ENCODE measurements at places on chromosomes 6 and 20. TPM values are rescaled to one million over a fixed set of nuclear protein-coding genes. Genes with fewer than 3 reads are reported as not detected.

DNA sequence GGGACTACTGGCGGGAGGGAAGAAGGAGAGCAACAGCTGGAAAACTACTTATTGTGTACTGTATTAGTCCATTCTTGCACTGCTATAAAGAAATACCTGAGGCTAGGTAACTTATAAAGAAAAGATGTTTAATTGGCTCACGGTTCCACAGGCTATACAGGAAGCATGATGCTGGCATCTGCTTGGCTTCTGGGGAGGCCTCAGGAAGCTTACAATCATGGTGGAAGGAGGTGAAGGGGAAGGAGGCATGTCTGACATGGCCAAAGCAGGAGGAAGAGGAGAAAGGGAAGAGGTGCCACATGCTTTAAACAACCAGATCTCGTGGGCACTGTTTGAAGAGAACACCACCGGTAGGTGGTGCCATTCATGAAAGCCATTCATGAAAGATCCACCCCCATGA lies 67.3 kb downstream of the GMDS start:
- no peaks in the 10 kb centered on the region for H3K27me3 ChIP-seq
- no peak overlapping the region for H3K27ac ChIP-seq
- no peaks in the 10 kb centered on the region for H3K36me3 ChIP-seq
- no peak for DNase-seq

GRCh38 chr20:663315-664090 lies 10.5 kb upstream of the SRXN1 start:
- H3K36me3 ChIP-seq = no peaks in the 10 kb centered on the region
- H3K27me3 ChIP-seq = peaks cover 99% of the 10 kb centered on the region
- H3K4me1 ChIP-seq = peaks cover 10% of the 10 kb centered on the region
- peak overlapping the region; percentile 9 for H3K4me3 ChIP-seq
- peak; percentile 70 for DNase-seq

GRCh38 chr20:8438748-8439147 lies 306.7 kb downstream of the PLCB1 start:
- H3K4me1 ChIP-seq = no peaks in the 10 kb centered on the region
- DNase-seq = no peak
- no peak overlapping the region for H3K27ac ChIP-seq
- no peaks in the 10 kb centered on the region for H3K36me3 ChIP-seq

- peak; percentile 44 for DNase-seq
- H3K27ac ChIP-seq = no peak overlapping the region
- H3K36me3 ChIP-seq = peaks cover 47% of the 10 kb centered on the region
- no peak overlapping the region for H3K4me3 ChIP-seq
- H3K4me1 ChIP-seq = no peaks in the 10 kb centered on the region
Observed at GRCh38 chr6:30893666-30894065, 9.3 kb downstream of the DDR1 start.

DNA sequence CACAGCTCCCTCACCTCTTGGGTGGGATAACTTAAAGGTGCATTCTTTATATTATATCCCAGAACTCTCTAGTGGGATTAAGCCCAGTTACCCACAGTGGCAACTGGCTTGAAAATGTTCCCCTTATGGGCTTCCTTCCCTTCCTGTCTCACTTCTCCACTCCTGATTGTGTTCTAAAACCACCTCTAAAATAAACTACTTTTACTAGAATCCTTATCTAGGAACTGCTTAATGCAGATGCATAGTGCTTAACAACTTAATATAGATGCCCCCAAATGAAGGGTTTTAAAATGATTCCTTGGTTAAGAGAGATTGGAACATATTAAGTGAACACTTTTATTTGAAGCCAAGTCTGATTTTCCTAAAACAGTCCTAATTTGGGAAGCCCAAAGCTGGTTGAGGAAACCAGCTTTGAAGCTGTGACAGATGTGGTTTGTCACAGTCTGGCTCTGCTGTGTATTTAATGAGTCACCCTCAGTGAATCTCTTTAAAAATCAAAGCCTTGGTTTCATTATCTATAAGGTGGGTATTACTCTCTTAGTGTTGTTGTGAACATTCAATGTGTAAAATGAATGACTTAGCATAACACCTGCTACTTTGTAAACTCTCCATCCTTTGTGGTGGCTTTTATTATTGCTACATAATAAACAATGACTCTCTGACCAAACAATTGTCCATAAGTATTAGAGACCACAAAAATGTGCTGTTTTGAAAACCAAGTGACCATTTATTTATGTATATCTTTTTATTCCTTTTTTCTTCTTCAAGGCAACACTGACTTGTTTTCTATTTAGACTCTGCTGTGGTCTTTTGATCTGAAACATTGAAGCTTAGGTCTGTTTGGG lies 24.4 kb downstream of the PLCB1 start:
- H3K4me3 ChIP-seq = no peak overlapping the region
- no peak for DNase-seq
- no peaks in the 10 kb centered on the region for H3K27me3 ChIP-seq
- no peaks in the 10 kb centered on the region for H3K36me3 ChIP-seq
- peaks cover 66% of the 10 kb centered on the region for H3K4me1 ChIP-seq
- peak overlapping the region; percentile 18 for H3K27ac ChIP-seq

GRCh38 chr6:117916483-117916882 lies 9.4 kb downstream of the SLC35F1 start:
- H3K27me3 ChIP-seq = no peaks in the 10 kb centered on the region
- no peak for DNase-seq
- no peaks in the 10 kb centered on the region for H3K4me1 ChIP-seq
- no peaks in the 10 kb centered on the region for H3K36me3 ChIP-seq
- H3K27ac ChIP-seq = no peak overlapping the region

GRCh38 chr6:106617302-106617701 lies 12.0 kb downstream of the RTN4IP1 start:
- no peaks in the 10 kb centered on the region for H3K4me1 ChIP-seq
- no peaks in the 10 kb centered on the region for H3K27me3 ChIP-seq
- H3K4me3 ChIP-seq = no peak overlapping the region

- no peaks in the 10 kb centered on the region for H3K36me3 ChIP-seq
- H3K27me3 ChIP-seq = peaks cover 24% of the 10 kb centered on the region
- no peak overlapping the region for H3K27ac ChIP-seq
- peaks cover 9% of the 10 kb centered on the region for H3K4me1 ChIP-seq
Observed at GRCh38 chr20:63364801-63365585, 3.8 kb upstream of the CHRNA4 start.

DNA sequence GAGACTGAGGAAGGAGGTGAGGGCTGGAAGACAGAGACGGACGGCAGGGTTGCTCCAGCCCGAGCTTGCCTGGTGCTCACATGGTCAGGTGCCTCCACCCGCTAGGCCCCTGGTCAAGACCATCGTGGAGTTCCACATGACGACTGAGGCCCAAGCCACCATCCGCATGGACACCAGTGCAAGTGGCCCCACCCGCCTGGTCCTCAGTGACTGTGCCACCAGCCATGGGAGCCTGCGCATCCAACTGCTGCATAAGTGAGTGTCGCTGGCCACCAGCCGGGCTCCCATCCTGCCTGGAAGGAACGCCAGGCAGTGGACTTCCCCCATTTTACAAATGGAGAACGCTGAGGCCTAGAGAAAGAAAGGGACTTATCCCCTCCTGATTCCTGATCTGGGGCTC lies 7.8 kb downstream of the BPIFB1 start:
- H3K4me1 ChIP-seq = no peaks in the 10 kb centered on the region
- no peak overlapping the region for H3K27ac ChIP-seq

GRCh38 chr6:56220078-56220477 lies 27.3 kb downstream of the COL21A1 start:
- no peaks in the 10 kb centered on the region for H3K4me1 ChIP-seq
- no peak overlapping the region for H3K27ac ChIP-seq
- no peaks in the 10 kb centered on the region for H3K27me3 ChIP-seq

- no peak overlapping the region for H3K4me3 ChIP-seq
- H3K27ac ChIP-seq = peak overlapping the region; percentile 95
- peaks cover 11% of the 10 kb centered on the region for H3K4me1 ChIP-seq
- peak; percentile 87 for DNase-seq
Observed at GRCh38 chr6:53244958-53245357, 96.3 kb upstream of the GCM1 start.

DNA sequence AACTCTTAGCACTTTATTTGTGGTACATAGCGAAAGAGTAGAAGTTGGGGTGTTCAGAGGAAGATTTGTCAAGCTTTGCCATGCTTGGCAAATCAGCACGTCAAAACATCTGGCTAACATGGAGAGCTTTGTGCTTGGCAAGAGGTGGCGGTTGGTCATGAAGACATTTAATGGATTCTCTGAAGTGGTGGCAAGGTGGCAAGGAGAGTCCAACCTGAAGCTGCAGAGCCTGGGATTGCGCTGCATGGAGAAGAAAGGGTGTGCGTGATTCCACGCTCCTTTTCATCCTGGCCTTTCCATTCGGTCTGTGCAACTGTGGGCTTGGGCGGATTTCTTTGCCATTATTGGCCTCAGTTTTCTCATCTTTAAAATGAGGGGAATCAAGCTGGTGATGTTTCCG lies 3.1 kb downstream of the PYGB start:
- no peaks in the 10 kb centered on the region for H3K27me3 ChIP-seq
- no peaks in the 10 kb centered on the region for H3K36me3 ChIP-seq
- H3K4me3 ChIP-seq = no peak overlapping the region

Gene EEF1A2
- total RNA-seq = 1.2 TPM

Gene ULBP1
- total RNA-seq = 0.23 TPM

Gene MROH8
- 1.3 TPM for total RNA-seq

Gene GNRH2
- 1.7 TPM for total RNA-seq

Gene OR12D3
- total RNA-seq = not detected

Gene RAET1L
- total RNA-seq = not detected
